ENCODE measurements at places on chromosomes 11 and 22.
A peak's percentile ranks its signal among the peaks of the same experiment; 100 is the strongest.

DNA sequence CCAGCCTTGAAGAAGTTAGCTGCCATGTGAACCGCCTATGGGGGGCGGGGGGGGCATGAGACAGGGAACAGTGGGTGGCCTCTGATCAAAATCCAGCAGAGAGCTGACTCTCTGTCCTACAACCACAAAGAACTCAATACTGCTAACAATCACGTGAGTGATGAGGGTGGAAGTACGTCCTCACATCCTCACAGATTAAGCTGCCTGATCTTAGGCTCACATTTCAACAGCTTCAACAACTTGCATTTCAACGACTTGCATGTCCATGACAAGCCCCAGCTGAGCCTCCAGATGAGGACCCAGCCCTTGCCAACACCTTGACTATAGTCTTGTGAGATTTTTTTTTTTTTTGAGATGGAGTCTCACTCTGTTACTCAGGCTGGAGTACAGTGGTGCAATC, 51.6 kb downstream of the CLMP start:
- no peak for DNase-seq

DNA sequence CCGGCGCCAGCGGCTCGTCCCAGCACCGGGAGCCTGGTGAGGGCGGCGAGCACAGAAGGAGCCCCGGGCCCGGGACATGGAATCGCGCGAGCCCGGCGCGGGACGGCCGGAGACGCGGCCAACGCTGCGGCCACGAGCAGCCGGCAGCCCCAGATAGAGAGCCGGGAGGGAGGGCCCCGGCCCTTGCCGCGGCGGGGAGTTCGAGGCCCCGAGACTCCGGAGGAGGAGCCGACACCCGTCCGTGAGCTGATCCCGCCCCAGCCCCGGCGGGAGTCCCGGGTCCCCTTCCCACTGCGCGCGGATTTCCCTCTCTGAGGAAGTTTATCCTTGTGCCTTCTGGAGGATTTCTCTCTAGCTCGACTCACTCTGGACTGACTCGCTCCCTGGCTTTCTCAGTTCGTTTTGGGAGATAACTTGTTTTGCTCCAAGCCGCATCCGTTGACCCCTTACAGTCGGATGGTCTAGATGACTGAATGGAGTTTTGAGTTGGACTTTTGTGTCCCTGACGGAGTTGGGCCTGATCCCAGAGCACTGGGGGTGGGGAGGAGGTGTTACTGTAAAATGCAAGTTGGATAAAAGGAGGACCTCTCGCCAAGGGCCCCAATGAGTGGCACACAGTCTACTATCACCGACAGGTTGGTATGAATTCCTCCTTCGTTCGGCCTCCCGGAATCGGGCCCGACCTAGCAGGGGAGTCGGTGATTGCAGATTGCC, 585 bp downstream of the ARHGEF12 start:
- peak; percentile 64 for DNase-seq

DNA sequence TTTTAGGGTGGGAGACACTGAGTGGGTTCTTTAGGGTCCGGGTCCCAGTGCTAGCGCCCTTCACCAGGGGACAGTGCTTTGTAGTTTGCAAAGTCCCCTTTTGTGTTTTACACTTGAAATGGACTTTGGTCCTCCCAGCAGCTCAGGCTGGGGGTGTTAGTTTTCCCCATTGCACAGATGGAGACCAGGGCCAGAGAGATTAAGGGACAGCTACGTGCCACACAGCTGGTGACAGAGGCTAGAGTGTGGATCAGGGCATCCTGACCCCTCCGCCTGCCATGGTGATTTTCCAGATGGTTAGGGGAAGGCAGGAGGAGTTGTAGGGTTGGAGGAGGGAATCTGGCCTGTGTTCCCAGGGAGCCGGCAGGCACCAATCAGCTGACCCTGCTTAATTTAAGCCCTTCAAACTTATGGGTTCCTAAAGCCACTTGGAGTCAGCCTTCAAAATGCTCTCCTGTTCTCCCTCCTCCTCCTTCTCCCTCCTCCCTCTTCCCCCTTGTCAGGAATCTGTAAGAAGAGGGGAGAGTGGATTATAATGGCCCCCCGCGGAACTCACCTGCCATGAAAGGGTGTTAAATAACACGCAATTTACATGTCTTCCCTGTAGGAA, 22.5 kb upstream of the MPPED1 start:
- DNase-seq = no peak

GRCh38 chr11:66684635-66685034, 6.9 kb upstream of the RBM4B start:
- DNase-seq = no peak

GRCh38 chr11:103609117-103610066, 427.0 kb upstream of the DDI1 start:
- no peak for DNase-seq

DNA sequence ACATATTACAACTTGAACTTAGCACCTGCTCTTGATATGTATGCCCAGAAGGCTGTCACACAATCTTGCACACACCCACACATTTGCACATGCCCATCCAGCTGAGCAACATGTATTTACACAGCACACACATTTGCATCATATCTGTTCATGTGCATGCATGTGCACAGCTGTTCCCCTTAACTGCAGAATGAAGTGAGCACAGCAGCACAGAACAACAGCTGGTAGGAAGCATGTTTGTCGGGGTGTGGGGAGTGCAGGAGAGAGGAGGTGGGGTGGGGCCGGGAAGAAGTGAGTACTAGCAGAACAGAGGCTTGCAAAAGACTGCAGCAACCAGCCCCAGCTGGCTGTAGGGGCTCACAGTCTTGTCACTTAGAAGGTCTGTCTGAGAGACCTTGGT, 296.5 kb downstream of the KIRREL3 start:
- no peak for DNase-seq

- no peak for DNase-seq
Observed at GRCh38 chr11:78397398-78397797, 20.2 kb downstream of the GAB2 start.

- DNase-seq = no peak
Observed at GRCh38 chr11:121595717-121596161, 143.0 kb upstream of the SORL1-AS1 start.

- DNase-seq = no peak
Observed at GRCh38 chr11:30489076-30489475, 97.1 kb downstream of the MPPED2 start.

GRCh38 chr11:120908461-120909181, 115.3 kb upstream of the TBCEL start:
- DNase-seq = peak; percentile 4

DNA sequence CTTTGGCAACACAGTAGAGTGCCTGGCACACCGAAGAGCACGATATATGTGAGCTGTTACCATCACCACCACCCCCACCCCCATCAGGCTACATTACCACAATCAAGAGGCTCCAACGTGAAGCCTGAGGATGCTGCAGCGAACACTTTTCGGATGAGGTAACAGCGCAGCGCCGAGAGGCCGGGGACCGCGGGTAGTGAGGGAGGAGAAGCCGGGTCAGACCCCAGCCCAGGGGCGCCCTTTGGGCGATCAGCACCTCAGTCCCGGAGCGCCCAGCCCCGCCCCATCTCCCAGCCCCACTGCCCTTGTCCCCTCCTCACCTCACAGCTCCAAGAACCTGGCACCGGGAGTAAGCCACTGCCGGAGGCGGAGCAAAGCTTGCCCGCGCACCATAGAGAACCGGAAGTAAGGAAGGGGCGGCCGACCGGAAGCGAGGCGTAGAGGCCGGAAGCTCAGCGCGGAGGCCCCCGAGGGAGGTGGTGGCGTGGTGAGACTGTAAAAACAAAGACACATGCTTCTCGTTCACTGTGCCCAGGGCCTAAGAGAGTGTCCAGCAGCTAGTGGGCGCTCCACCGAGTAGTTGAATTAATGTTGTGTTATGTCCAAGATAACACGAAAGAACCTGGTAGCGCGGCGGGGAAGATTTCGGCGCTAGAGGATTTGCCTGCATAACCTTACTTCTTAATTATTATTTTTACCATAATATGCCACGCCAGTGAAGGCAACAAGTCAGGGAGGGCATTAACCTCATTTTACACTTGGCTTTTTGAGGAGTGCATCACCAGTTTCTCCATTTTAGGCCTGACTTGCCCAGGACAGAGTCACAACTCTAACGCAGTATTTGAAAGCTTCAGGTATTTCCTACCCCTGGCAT, at the start of gene THOC5:
Gene THOC5 (minus strand): TSS at position 407 of the 874 bp plus-strand sequence. CDS start 4,610 bp downstream, outside the sequence.
- peak; percentile 97 for DNase-seq

DNA sequence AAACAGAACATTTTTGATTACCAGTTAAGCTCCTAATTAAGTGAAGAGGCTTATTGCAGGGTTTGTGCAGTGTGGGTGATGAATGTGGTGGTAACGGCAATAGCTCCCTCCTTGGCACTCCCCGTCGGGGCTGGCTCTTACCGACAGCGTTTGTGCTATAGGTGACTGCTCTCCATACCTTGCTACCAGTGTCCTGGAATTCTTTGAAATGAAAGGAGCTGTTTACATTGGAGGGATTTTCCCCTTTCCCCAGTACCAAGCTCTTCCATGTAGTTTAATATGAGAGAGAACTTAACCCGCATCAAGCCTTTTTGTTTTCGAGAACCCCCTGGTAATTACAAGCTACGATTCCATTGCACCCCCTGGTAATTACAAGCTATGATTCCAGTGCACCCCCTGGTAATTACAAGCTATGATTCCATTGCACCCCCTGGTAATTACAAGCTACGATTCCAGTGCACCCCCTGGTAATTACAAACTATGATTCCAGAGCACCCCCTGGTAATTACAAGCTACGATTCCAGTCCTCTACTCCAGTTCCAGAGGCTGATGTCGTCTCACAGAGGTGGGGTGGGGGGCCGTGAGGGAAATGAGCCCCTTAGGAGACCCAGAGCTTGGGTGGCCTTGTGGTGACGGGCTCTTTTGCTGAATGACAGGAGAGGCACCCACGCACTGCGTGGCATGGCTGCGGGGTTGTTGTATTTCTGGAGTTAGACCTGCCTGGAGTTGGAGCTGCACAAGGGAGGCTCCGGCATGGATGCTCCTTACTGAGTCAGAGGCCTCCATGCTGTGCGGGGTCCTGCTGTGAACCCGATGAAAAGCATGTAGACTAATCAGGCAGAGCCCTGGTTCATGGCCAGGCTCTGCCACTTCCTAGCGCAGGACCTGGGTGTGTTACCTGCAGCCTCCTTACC, 205.3 kb downstream of the TBC1D22A start:
- DNase-seq = no peak

GRCh38 chr22:40635043-40635939, 1.2 kb downstream of the MRTFA start:
- no peak for DNase-seq

GRCh38 chr11:41784513-41785335, 325.3 kb upstream of the LRRC4C start:
- DNase-seq = no peak

GRCh38 chr22:38218661-38219622, 17.1 kb downstream of the MAFF start:
- no peak for DNase-seq

- no peak for DNase-seq
Observed at GRCh38 chr11:121654259-121654842, 201.6 kb upstream of the SORL1-AS1 start.

- no peak for DNase-seq
Observed at GRCh38 chr22:17596226-17596625, 32.3 kb downstream of the ATP6V1E1 start.

GRCh38 chr11:15972838-15973237, 383.5 kb downstream of the SOX6 start:
- no peak for DNase-seq

GRCh38 chr22:37746366-37747079, 49.7 kb downstream of the TRIOBP start:
- DNase-seq = no peak

GRCh38 chr11:69239641-69240040, 54.3 kb upstream of the MYEOV start:
- DNase-seq = no peak

DNA sequence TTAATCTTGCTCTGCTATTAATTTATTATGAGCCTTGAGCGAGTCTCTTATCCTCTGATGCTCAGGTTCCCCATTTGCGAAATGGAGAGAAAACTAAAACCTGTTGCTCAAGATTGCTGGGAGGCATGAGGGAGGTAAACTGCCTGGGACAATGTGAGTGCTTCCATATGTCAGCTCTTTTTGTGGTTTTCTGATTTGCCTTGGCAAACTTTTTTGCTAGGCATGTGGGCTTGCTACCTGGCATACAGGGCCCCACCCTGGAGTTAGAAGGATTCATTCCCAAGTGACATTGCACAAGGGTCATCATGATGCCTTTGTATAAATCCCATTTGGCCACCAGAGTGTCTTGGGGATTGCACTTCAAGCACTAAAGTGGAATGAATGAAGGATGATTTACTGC, 22.4 kb downstream of the TSPAN18 start:
- no peak for DNase-seq

DNA sequence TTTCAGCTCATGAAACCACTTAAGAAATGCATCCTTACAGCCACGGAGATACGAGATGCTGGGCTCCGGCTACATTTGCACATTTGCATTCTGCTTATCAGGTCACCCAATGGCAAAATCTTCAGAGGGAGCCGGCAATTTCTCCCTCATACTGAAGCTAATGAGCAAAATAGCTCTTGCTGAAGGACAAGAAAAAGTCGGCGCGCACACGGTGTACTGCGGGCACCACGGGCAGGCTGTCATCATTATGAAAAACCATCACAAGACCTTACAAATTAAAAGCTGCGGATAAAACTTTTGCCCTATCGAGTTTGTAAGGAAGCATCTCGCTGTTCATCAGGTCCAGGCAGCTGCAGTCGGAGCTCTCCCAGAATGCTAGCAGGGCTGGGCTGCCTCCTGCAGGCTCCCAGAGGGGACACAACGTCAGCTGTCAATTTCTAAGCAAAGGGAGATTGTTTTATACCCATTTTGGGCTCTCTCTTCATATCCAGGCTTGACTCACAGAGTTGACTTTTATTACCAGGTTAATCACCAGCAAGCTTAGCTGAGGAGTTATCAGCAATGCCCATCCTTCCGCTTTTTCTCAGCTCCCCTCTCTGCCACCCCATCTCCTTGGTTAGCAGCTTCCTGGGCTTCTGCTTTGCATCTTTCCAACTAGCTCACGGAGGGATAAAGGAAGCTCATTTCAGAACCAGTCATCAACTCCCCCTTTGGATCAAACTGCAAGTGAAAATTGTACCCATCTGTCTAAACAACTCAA, 375.1 kb downstream of the OPCML start:
- peak; percentile 3 for DNase-seq

GRCh38 chr11:6200975-6201374, 2.0 kb downstream of the OR52W1 start:
- no peak for DNase-seq

Data from midbrain (tissue), 1 donor.